ENCODE measurements at places on chromosomes 2 and 18.

DNA sequence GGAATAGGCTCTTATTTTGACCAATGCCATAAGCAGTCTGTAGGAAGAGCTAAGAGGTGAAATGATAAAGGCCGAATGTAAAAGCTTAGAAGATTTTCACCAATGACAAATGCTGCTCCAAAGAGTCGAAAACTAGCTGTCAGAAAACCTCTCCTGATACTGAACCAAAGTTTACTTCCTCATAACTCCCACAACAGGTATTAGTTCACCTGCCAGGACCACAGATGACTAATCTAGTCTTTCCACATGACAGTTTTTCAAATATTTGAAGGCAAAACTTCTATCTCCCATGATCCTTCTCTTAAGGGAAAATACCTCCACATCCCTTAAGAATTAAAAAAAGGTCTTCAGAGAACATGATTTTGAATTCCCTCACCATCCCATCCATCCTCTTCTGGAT, 473.2 kb upstream of the SPHKAP start:
- no peak for DNase-seq

- no peak for DNase-seq
These were observed 412.6 kb upstream of the FAM98A start for GRCh38 chr2:34011684-34012083.

GRCh38 chr2:68279691-68280090, 27.4 kb upstream of the PPP3R1 start:
- DNase-seq = no peak

- no peak for DNase-seq
These were observed 80.0 kb downstream of the AOX1 start for GRCh38 chr2:200665626-200666453.

- no peak for DNase-seq
These were observed 143.5 kb upstream of the LMAN1 start for GRCh38 chr18:59502274-59503175.

- DNase-seq = no peak
These were observed 236.6 kb downstream of the SS18 start for GRCh38 chr18:25853691-25854433.

DNA sequence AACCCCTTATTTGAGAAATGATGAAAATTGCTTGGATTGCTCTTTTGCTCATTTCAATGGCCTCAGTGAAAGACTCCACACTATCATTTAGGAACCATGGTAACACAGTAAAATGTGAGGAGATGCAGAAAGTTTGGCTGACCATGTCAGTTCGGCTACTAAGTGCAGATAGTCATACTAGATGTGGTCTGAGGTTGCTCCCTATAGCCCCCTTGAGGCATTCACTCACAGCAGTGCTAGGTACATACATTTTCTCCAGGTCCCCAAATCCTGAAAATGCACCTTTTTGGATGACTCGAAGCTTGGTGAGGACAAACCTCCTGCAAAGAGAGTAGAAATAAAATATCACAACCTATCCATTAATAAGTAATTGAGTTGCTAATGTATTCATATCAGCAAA, 86.3 kb downstream of the FSHR start:
- DNase-seq = no peak

DNA sequence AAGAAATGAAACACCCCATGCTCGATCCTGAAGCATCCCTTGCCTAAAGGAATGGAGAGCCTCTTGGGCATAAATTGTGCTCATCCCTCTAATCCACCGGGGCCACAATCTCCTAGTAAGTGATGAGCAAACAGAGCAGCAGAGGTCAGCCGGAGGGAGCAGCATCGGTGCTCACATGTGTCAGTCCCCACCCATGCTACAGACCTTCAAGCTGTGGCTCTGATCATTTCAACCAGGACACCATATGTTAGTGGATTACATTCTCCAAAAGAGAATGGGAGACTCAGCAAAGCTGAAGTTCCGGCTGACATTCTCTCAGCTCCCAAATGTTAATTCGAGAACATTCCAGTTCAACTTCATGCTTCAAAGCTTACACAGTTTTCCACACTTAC, 75.6 kb downstream of the AAK1 start:
- DNase-seq = no peak

DNA sequence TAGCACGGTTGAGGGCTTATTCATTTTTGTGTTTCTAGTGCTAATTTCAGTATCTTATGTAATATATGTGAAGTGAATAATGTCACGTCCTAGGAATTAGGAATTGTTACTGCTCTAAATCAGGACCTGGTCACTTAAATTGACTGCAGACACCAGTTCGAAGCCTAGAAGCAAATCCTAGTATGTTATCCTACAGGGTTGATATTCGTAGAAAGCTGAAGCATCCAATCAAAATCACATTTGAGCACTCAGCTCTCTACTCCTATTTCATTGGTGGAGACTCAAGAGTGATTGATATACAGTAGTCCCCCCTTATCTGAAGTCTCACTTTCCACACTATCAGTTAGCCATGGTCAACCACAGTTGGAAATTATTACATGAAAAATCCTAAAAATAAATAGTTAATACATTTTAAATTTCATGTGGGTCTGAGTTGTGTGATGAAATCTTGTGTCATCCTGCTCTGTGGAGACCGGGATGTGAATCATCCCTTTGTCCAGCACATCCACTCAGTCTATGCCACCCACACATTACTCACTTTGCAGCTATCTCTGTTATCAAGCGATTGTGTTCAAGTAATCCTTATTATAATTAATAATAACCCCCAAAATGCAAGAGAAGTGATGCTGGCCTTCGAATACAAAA, 35.2 kb upstream of the SCN9A start:
- DNase-seq = no peak

- no peak for DNase-seq
These were observed 21.5 kb downstream of the WDR43 start for GRCh38 chr2:28915939-28916338.

GRCh38 chr2:60872510-60872928, 8.9 kb upstream of the REL start:
- DNase-seq = no peak

DNA sequence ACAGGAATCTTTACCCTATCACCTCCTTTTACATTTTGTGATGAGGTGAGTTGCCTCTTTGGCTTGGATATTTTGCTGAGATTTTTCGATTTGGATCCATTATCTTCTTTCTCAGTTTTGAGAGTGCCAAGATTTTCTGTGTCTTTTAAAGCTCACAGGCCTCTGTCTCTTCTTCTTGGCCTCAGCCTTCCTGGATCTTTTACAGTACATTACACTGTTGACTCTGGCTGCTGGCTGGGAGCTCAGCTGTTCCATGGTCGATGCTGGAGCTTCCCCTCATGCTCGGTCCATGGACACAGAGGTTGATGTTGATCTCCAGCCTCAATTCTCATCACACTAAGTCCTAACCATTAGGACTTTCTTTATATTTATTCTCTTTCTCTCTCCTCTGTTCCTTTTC, 332.8 kb upstream of the UBE2E3 start:
- DNase-seq = no peak

DNA sequence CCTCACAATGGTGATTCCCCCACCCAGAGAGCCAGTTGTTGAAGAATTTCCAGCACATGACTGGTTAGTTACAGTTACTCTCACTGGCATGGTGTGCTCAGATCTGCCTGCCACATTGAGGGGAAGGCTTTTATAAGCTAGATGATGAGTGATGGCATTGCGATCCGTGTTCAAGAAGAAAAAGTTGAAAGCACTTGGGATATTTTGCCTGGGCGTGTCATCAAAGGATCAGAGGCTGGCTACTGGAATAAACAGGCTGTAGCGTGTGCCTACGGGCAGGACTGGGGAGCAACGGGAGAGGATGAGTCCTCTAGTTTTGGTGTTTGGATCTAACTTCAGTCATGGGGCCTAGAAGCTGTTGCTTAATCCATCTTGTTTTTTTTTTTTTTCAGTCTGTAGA, 175.0 kb downstream of the SETBP1 start:
- no peak for DNase-seq

All from T-helper 2 cell (primary cell).